Adrenal gland (tissue), 19 donors: ENCODE measurements at places on chromosomes 6 and 20. TPM values are rescaled to one million over a fixed set of nuclear protein-coding genes. Genes with fewer than 3 reads are reported as not detected.

DNA sequence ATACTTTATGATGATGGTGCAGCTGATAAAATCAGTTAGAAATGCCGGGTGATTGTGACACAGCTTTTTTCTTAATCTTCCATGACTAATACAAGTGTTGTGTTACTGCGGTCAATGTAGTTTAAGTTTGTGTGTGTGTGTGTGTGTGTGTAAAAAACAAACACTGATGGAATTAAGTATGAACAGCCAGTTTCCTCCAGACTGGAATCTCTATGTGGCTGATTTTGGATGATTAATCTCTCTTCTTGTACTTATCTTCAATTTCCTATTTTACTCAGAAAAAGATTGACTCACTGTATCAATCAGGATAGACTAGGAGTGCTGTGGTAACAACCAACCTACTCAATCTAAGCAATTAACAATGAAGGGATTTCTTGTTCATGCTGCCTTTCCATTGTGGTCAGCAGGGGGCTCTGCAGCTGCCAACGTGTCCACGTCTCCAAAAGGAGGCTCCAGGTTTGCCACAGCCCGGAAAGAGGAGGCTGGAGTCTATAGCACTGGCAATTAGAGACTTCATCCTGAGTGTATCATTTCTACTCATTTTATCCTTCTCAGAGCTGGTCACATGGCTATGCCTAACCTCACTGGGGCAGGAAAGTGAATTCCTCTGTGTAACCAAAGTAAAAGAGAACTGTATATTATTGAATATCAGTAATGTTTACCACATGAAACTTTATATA is 107.7 kb downstream of the CD109 start:
- H3K27me3 ChIP-seq, result no peaks in the 10 kb centered on the region
- no peak overlapping the region for H3K27ac ChIP-seq
- H3K4me3 ChIP-seq, result no peak overlapping the region
- H3K36me3 ChIP-seq, result no peaks in the 10 kb centered on the region
- DNase-seq, result no peak

Gene TPBG
- 5.2 TPM for polyA plus RNA-seq

DNA sequence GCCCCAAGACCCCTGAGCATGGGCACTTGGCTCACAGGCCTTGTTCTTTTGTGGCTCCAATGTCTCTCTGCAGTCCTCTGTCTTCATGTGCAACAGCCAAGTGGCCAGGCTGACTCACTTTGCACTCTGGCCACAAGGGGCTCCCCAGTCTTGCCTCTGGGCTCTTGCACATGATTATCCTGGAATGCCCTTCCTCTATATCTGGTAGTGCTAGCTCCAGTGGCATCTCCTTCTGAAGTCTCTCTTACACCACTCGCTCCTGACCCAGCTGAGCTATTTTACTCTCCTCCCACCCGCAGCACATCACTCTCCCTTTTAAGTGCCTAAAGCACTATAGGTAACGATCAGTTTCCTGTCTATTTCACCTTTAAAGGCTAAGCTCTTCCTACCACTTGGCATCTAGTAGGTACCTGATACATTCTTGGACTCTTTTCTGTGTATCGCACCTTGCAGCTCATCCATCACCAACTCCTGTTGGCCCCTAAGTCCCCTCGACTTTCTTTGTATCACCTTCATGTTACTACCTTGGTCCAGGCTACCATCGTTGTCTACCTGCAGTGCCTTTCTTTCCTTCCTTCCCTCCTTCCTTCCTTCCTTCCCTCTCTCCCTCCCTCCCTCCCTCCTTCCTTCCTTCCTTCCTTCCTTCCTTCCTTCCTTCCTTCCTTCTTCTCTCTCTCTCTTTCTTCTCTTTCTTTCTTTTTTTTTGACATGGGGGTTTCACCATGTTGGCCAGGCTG is 211.9 kb upstream of the RNF24 start:
- peaks cover 10% of the 10 kb centered on the region for H3K4me1 ChIP-seq
- H3K27ac ChIP-seq, result no peak overlapping the region
- no peak overlapping the region for H3K4me3 ChIP-seq
- DNase-seq, result no peak
- peaks cover 10% of the 10 kb centered on the region for H3K27me3 ChIP-seq
- no peaks in the 10 kb centered on the region for H3K36me3 ChIP-seq

Gene FAM83C
- polyA plus RNA-seq, result 0.03 TPM

DNA sequence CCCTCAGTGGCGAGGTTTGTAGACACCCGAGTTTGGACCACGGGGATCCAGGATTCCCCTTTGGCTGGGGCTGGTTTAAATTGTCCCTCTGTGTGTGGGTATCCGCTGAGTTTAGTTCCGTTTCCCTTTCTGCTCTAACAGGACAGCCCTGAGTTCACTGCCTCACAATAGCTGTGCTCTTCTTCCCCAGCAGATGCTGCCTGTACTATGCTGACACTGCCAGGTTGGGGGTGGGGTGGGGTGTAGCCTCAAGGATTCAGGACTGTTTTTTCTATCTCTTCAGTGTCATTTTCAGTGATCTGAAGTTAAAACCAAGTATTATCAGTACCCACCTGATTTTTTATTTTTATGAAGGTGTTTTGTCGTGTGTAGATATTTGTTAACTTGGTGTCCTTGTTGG is 655.0 kb downstream of the COL12A1 start:
- no peaks in the 10 kb centered on the region for H3K4me1 ChIP-seq
- H3K27ac ChIP-seq, result no peak overlapping the region
- no peak for DNase-seq
- H3K27me3 ChIP-seq, result no peaks in the 10 kb centered on the region
- no peak overlapping the region for H3K4me3 ChIP-seq
- H3K36me3 ChIP-seq, result no peaks in the 10 kb centered on the region

Gene ATP9A
- polyA plus RNA-seq, result 3.9 TPM

Gene CFAP61
- 0.61 TPM for polyA plus RNA-seq
